ENCODE measurements at places on chromosomes 11 and 22. TPM values are rescaled to one million over a fixed set of nuclear protein-coding genes. Genes with fewer than 3 reads are reported as not detected.
A peak's percentile ranks its signal among the peaks of the same experiment; 100 is the strongest.

The AIFM3 gene
- 0.39 TPM for total RNA-seq

The SLC1A2 gene
- 0.39 TPM for total RNA-seq

DNA sequence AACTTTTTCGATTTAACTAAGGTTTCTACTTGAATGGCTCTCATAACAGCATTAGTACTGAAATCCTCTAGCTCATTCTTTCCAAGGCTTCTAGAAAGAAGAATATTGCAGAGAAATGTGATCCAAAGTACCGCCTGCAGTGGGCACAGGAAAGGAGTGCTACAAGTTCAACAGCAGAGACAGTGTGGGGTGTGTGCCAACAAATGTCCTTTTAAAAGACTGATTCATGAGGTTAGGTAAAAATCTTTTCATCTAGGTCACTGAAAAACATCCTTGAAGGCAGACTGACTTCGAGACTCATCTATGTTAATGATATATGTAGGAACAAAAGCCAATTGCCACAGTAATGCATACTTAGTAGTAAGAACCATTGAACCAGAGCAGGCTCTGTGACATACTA, 349.1 kb upstream of the PITPNB start:
- DNase-seq = no peak

- peak; percentile 80 for DNase-seq
These were observed 17.3 kb downstream of the RPL27A start for GRCh38 chr11:8699903-8700302.

- peak; percentile 78 for DNase-seq
These were observed 144.1 kb downstream of the ARHGAP42 start for GRCh38 chr11:100830978-100831732.

GRCh38 chr11:95434489-95435057, 203.6 kb upstream of the SESN3 start:
- DNase-seq = no peak

- peak; percentile 82 for DNase-seq
These were observed 695.3 kb downstream of the KCNA4 start for GRCh38 chr11:29321293-29322132.

All from RPMI7951 (cell line).